ENCODE measurements at places on chromosomes 6 and 20.
A peak's percentile ranks its signal among the peaks of the same experiment; 100 is the strongest.

GRCh38 chr6:55776113-55776512, 99.3 kb downstream of the BMP5 start:
- no peak for ATAC-seq

DNA sequence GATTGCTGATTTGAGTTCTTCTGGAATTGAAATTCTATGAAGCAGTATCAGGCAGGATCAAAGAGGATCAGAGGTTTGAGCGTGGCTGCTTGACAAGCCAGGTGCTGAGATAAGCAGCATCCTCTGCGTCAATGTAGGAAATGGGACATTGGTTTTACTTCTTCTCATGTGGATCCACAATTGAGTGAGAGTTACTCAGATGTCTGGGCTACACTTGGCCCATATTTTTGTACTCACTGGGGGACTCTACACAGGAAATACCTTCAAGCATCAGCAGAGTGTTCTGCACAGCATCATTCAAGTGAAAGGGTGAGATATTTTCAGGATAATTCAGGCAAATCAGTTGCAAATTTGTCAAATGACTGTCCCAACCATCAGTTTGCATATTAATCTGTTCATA, 613.9 kb upstream of the ARID1B start:
- no peak for ATAC-seq

GRCh38 chr6:169669889-169670288, 31.9 kb downstream of the WDR27 start:
- no peak for ATAC-seq

DNA sequence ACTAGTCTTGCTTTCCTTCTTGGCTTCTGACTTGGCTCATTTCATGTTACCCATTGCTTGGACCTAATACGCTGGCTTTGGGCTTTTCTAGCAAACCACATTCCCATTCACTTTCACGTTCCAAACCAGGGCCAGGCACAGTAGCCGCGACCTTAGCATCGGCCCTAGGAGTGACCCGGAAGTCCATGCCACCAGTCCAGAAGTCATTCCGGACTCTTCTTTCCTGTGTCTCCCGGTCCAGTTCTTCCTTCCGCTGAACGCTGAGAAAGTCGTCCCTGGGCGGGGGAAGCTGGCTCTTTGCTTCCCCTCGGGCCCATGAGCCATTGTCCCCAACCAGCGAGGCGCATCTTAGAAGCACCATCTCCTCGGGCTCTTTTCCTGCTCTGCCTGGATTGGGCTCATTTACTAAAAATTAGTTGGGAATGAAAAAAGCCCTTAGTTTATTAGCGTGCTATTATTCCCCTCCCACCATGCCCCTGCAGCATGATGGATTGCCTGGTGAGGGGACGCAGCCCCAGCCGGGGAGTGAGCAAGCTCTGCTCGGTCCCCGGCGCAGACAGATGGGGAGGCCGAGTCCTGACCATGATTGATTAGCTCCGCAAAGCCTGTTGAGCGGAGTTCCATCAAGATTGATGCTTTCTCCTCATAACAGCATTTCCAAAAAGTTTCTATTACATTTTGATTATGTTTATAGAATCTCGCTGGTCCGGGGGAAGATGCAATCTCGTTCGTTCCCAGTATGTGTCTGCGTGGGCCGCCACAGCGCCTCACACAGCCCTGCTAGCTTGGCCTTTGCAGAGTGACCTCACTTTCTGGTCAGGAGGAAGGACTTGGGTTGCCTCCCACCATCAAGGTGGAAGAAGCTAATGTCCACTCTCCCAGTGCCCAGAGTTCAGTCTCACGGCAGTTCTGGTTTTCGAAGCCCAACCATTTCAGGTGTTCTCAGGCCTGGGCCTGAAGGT, 115.1 kb upstream of the TOP1 start:
- ATAC-seq = no peak

DNA sequence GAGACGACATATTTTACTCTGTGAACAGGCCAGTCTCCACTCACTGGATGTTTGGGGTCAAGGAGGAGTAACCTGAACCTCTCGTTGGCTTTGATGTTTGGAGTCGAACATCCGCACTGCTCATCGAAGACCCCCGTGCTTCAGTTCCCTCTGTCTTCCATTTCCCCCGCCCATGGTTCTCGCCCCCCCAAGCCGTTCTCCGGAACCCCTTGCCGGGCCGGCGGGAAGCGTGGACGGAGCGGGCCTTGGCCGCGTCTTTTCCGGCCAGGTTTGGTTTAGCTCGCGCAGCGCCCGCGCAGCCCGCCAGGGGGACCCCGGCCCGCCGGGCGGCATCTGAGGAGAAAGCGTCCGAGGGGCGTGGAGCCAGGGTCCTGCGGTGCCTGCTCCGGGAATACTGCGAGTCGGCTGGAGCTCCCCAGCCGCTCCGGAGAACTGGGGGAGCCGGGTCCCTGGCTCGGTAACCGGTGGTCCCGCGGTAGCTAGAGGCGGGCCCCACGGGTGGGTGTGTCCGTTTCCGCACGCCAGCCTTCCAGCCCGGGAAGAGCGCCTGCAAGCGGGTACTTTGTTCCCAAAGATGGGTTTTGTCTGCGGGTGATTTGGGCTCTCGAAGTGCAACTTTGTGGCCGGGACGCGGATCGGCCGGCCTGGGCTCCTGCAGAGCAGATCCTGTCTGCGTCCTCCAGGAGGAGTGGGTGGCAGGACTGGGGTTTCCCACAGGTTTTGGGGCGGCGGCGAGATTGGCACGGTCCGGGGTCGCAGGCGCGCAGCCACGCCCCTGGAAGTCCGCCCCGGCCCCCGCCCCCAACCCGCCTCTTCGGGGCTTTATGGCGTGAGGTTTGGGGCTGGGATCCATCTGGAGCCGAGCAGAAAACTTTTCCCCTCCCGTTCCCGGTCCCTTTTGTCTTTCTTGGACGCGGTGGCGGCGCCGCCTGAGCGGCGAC, at the start of gene TMEM200A:
Gene TMEM200A, plus strand, starts transcription at position 852 of the 941 bp plus-strand sequence. CDS start 74,406 bp downstream, outside the sequence.
- peak; percentile 52 for ATAC-seq

All from esophagus mucosa (tissue), 1 donor.